ENCODE measurements at places on chromosomes 6 and 20. TPM values are rescaled to one million over a fixed set of nuclear protein-coding genes. Genes with fewer than 3 reads are reported as not detected.

- DNase-seq: no peak
Observed at GRCh38 chr6:53437557-53438202, 88.9 kb upstream of the ELOVL5 start.

BTBD3 gene
- total RNA-seq: 26.8 TPM

EFCAB8 gene
- 0.83 TPM for total RNA-seq

DNA sequence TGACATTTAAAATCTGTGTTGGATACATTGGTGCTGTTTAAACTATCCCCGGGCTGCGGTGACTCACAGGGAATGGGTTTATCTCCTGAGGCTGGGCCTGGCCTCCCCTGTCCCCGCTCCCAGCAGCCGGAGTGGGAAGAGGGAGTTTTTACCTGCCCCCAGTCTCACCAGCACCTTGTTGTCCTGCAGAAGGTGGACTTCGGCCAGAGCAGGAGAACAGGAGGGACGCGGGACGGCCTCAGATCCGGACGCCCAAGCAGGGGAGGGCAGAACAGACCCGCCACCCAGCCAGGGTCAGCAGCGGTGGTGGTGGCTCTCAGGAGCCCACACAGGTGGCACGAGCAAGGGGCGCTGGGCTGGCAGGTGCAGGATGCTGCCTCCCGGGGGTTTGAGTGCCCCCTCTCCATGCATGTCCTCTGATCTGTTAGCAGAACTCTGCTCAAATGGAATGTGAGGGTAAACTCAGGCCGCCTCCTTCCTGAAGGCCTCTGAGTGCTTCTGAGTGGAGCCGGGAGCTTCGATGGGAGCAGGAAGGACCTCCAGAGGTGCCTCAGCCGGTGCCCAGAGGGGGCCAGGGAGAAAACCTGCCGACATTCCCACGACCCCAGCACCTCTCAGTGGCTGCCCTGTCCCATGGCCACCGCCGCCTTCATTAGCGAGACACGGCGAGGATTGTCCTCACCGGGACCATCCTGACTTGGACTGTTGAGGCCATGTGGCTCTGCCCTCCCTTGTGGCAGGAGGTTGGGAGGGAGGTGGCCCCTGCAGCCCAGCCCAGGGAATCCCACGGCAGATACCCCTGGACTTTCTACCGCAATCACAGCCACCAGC lies 43.4 kb upstream of the MRGBP start:
- DNase-seq: no peak

MUC22 gene
- total RNA-seq: not detected

- no peak for DNase-seq
Observed at GRCh38 chr20:44969300-44969894, 3.1 kb downstream of the STK4 start.

GRCh38 chr6:35411066-35411465 lies 41.1 kb upstream of the FANCE start:
- no peak for DNase-seq

GRCh38 chr6:143400258-143401067 lies 50.0 kb downstream of the ADAT2 start:
- no peak for DNase-seq

GRCh38 chr6:41570259-41570615 lies 24.1 kb downstream of the FOXP4 start:
- DNase-seq: no peak

DNA sequence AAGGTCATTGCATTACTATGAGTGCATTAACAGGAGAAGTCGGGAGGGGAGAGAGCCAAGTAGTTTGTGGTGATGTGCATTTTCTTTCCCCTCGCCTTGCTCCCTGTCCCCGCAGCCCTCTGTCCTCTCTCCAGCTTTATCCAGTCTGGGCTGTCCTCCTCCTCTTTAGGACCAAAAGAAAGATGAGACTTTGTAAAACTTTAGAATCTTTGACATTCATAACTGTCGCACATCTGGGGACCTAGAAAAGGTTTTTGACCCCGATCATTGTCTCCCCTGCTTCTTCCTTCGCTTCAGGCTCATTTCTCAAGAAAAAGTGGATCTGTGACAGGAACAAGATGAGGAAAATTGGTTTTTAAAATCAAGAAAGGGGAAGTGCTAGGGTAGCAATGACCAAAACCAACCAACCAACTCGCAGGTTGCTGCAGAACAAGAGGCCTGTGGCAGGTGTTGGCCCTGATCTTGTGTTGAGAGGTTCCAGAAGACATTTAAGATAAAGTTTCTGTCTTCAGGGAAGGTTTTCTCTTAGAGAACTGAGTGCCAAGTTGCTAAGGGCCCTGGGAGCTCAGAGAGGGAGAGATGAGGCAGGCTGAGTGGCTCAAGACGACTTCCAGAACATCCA lies 17.6 kb downstream of the SYTL3 start:
- no peak for DNase-seq

HCRTR2 gene
- total RNA-seq: not detected

DNA sequence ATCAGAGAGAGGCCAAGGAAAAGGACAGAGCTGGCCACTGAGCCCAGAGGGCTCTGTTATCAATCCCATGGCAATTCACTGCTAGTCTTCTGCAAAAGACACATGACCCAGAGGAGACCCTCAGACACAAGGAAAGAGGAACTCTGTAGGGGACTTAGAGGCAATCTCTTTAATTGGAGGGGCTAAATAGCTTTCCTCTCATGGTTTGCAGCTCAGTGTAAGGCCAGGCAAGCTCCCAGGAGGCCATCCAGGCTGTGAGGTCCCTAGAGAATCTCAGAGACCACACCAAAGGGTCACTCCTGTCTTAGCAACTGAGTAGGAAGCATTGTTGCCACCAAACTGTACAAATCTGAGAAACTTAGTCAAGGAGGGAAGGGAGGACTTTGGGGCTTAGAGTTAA lies 10.0 kb upstream of the HLA-DOA start:
- no peak for DNase-seq

DNA sequence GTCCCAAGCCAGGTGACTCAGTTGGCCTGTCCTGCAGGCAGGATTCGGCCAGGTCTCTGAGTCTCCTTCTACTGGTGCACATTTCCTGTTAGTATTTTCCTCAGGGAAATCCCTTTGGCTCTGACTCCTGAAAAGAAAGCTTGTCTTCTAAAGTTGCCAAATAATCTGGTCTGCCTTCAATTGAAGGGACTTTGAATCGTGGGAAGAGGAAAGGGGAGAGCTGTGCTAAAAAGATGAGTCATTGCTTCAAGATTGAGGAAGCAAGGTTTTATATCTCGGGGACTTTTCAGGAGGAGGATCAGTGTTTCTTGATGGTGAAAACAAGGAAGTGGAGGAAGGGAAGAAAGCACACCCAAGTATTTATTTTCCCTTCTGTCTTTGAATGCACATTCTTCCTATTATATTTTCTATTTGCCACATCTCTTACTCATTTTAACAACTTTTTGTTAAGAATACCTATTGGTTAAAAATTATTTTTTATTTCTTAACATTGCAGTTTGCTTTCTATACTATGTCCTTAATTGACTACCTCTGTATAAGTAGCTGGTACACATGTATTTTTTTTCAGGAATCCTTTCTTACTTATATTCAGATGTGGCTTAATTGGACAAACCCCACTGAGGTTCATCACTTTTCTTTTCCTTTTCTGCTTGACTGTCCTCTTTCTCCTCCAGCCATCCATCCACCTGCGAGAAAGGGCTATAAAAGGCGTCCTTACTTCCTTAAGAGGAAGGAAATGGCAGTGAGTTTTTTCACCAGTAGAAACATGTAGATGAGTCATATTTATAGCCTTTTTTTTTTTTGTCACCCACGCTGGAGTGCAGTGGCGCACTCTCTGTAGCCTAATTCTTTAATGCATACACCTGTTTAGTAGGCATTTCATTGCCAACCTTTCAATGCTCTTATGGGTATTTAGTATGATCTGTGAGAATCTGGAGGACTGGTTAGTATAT lies 15.0 kb upstream of the IFNGR1 start:
- no peak for DNase-seq

OLIG3 gene
- not detected for total RNA-seq

CTCFL gene
- total RNA-seq: not detected

DNA sequence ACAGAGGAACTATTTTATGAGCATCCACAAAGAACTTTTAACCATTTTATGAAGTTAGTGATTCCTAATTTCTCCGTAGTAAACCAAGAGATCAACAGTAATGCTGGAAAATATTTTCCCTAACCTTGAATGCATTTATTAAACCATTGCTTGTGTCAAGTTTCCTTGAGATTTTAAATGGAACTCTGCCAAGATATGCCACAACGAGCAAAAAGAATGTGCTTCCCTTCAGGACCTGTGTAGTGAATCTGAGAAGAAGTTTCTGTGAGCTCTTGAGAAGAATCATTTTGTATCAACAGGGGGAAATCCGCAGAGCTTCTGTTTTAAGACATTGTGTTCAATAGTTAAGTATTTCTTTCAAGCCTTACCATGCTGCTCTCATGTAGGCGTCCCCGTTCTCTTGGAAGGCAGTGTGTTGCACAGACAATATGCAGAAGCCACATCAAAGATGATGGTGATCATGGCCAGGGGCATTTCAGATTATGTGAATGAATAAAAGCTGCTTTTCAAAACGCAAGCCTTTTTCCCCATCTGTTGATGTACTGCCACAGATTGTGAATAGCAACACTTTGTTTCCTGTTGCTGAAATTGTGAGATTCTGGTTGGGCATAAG lies 439.8 kb downstream of the BMP2 start:
- DNase-seq: no peak

OR2J3 gene
- not detected for total RNA-seq

DNA sequence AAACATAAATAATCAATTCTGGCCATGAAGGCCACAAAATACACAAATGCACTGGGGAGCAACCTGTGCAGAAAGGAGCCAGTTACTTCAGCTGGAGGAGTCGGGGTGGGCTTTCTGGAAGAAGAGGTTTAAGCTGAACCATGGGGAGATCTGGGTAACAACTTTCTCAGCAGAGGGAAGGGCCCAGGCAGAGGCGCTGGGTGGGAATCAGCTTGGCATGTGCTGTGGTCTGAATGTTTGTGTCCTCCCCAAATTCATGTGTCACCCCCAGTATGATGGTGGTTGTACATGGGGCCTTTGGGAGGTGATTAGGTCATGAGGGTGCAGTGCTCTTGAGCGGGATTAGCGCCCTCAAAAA lies 107.9 kb downstream of the SYCP2 start:
- no peak for DNase-seq

- no peak for DNase-seq
Observed at GRCh38 chr6:153493501-153493900, 362.4 kb upstream of the RGS17 start.

BPIFB2 gene
- total RNA-seq: not detected

GCNT2 gene
- 13.2 TPM for total RNA-seq

DNA sequence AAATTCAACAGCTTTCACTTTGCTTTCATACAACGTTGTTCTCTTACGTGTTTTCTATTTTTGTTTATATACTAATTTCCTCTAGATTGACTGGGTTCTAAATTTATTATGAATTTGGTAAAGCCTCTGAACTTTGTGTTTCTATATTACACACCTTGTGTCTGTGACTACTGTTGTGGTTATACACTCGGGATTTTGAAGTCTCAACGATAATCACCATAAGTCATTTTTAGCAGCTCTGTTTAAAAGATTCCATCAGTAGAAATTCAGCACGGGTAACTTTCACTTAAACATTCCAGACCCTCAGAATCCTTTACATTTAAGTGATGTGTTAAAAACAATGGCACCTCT lies 31.8 kb upstream of the HBS1L start:
- no peak for DNase-seq

DNA sequence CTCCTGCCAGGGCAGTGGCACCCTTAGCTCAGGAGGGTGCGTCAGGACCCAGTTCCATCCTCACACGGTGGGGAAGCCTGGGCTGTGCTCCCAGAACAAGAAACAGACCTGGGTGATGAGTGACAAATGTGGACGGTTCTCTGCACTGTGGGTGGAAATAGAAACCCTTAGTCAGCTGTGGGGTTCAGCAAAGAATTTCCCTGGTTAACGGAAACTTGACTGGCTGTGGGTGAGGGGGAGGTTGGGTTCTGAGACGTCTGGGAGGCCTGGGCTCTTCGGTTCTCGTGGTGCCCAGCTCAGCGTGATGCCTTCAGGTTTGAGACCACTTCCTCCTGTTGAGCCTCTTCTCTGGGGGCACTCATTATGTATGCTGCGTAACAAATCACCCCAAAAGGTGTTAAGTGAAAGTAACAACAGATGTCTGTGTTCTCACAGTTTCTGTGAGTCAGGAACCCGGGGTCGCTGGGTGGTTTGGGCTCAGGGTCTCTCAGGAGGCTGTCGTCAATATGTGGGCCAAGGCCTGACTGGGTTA lies 53.1 kb upstream of the FAM83D start:
- no peak for DNase-seq

HSPA12B gene
- 6.1 TPM for total RNA-seq

DNA sequence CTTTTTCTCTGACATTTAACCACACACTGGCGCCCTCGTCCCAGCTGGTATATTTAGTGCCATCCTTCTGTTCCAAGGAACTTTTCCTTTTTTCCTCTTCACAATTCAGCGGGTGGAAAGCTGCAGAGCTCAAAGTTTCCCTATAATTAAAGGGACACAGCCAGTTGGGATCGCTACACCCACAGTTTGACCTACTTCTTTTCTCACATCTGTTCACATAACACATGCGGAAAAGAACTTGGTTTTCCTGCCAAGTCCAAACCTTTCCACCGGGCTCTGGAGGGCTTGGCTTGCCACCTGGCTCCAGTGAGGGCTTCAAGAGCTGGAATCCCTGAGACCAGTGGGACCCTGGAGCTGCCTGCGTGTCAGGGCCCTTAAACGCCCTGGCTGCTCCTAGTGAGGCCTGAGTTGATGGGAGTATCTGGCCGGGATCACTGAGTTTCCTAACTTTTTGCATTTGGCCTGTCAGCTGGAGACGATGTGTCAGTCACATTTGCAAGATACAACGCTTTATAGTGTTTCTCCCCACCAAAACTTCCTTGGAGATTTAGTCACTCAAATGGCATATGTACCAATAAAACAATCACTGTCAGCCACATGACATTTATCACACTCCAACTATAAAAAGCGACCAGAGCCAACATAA lies 176.0 kb downstream of the SASH1 start:
- peak; percentile 86 for DNase-seq

- DNase-seq: no peak
Observed at GRCh38 chr20:57625181-57625958, 5.1 kb upstream of the ZBP1 start.

- DNase-seq: no peak
Observed at GRCh38 chr6:39226639-39227329, 2.5 kb downstream of the KCNK5 start.

GRCh38 chr20:21713901-21714296 lies 8.4 kb downstream of the PAX1 start:
- DNase-seq: no peak

DNA sequence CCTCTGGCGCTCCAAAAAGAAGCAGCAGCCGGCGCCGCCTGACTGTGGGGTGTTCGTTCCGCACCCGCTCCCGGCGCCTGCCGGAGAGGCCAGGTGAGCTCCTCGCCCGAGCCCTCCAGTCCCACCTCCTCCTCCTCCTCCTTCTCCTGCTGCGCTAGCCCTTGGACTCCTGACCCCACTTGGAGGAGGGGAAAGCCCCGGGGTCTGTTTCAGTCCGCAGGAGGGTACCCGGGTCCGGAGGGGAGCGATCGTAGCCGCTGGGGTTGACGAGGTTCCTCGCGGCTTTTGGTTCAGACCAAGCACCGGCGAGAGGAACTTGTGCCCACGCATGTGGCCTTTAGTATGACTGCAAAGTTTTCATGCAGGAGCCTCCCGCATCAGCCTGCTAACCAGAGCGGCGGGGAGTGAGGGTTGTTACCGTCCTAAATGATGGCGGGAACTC lies 493 bp downstream of the CRYBG1 start:
- DNase-seq: no peak

DDAH2 gene
- 121 TPM for total RNA-seq

- no peak for DNase-seq
Observed at GRCh38 chr20:2955257-2955970, 82.1 kb downstream of the PTPRA start.

LBP gene
- 0.49 TPM for total RNA-seq

GRCh38 chr20:38108438-38108985 lies 56.6 kb downstream of the TGM2 start:
- peak; percentile 93 for DNase-seq

COL9A1 gene
- total RNA-seq: not detected

- no peak for DNase-seq
Observed at GRCh38 chr20:50546729-50547314, 36.6 kb downstream of the PTPN1 start.
